T-helper 9 cell (primary cell): ENCODE measurements at places on chromosomes 1 and 21.

GRCh38 chr1:97925151-97925550 is 4.3 kb upstream of the DPYD start:
- DNase-seq = no peak

GRCh38 chr1:212034516-212035122 is 738 bp downstream of the INTS7 start:
- DNase-seq = no peak

DNA sequence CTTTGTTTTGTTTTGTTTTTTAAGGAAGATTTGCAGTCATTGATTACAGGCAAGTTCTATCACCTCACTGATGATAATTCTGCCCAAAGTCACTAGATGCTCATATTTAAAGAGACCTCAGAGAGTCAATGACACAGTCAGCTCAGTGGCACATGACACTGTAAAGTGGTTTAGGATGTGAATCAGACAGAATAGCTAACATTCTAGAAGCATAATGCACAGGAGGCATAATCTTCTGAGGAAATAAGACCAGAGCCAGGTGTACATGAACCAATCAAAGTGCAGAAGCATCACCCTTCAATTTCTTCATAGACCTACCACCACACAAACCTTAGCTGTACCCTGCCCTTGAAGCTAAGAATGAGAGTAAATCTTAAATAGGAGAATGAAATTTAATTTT is 268.5 kb downstream of the BRINP2 start:
- DNase-seq = no peak

- DNase-seq = no peak
These were observed 31.1 kb upstream of the DISP3 start for GRCh38 chr1:11447903-11448302.

GRCh38 chr21:29441651-29442050 is 142.9 kb downstream of the BACH1 start:
- no peak for DNase-seq

DNA sequence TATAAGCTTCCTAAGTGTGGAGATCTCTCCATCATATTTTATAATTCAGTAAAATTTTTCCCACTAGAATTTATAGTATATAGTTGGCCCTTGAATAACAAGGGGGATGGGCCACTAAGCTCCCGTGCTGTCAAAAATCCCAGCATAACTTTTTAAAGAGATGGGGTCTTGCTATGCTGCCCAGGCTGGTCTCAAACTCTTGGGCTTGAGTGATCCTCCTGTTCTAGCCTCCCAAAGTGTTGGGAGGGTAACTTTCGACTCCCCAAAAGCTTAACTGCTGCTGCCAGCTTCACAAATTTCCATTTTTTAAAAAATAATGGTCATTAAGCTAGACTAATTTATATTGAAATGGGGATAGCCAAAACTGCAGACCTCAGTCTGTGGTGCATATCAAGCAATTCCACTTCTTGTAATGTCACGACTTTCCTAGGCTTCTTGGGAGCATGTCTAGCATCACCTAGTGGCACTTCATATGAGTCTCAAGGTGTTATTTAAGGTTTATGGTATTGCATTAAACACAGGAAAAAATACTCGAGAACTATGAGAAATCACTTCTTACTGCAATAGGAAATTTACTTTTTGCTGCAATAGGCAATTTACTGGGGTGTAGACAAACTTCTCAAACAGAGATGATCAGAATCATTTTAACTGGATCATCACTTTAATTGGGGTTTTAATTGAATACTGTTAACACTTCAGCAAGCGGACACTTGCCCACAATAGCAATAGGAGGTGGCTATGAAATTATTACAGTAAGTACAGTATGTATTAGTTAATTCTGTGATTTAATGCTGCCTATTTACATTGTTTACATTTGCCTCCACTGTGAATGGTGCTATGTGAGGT is 19.3 kb upstream of the ACTA1 start:
- DNase-seq = no peak

DNA sequence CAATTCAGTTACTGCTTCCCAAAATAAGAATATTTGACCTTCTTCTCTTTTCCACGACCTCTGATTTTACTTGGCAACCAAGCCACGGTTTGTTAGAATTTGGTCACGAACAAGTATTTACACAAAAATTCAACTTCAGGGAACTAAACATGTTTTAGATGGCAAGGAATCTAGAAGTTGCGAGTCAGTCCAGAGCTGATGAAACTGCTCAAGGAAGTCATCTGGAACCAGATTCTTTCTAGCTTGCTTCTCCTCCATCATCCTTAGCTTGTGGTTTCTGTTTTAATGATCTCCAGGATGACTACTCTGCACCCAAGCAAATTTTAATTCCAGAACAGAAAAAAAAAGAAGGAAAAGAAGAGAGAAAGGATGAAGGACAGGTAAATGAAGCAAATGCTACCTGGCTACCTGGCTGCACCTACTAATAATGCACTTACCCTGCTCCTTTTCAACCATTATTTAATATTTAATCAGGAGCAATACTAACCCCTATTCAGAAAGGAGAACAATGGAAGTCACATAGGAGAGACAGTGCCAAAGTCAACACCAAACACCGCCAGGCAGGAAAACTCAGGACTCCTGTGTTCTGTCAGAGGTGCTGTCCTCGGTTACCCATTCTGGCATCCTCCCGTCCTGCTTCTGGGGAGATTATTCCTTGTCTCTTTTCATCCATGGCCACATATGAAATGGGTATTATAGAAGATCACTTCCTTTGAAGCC is 54.2 kb upstream of the RGS7 start:
- DNase-seq = no peak

DNA sequence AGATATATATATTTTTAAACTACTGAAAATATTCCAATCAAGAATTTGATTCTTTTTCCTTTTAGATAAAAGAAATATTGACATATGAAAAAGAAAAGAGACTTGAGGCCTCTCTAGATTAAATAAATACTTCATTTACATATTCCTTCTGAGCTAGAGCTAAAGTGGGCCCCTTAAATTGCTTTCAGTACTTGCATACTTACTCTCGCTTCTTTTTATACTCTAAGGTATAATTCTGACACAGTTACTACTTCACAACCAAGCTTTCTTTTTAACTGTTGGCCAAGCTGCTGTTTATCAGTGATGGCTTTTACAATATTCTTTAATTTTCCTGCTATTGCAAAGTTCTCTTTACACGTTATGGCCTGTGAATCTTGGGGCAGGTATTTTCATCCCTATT is 24.6 kb downstream of the EXTL2 start:
- DNase-seq = no peak

- no peak for DNase-seq
These were observed 144.6 kb upstream of the HMGB4 start for GRCh38 chr1:33719326-33719725.

DNA sequence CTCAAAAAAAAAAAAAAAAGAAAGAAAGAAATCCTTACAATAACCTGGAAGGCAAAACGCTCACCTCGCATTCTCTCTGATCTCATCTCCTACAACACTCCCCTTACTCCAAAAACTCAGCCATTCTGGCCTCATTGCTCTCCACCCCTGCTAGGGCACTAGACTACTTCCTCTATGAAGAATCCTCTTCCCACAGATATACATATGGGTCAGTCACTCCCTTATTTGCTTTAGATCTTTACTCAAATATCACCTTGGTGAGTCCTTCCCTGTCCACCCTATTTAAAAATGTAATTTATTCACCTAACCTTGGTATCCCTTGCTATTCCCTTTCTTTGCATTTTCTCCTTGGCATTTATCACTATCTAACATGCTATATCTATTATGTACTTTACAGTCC is 24.6 kb upstream of the KIF1B start:
- DNase-seq = no peak

- DNase-seq = no peak
These were observed 276.4 kb downstream of the HHAT start for GRCh38 chr1:210605099-210605498.

DNA sequence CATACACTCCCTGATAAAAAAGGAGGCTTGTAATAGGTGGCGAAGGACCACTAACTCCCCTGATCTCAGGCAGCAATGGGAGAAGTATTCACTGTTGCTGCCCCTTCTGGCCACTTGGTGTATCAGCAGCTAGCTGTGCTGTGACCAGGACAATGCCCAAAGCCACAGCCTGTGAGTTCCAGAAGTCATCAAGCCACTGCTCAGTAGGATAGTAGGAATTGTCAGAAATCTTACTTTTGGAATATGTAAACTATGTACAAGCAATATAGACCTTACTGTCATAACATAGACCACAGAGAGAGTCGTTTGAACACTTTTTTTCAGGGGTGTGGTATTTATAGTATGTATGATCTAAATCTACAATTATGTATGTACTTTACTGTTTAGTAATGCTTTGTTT is 248.3 kb upstream of the CAMK1G start:
- DNase-seq = no peak

- no peak for DNase-seq
These were observed 90.3 kb downstream of the TAS1R2 start for GRCh38 chr1:18769140-18769539.

GRCh38 chr1:192263436-192263835 is 53.4 kb upstream of the RGS21 start:
- no peak for DNase-seq

DNA sequence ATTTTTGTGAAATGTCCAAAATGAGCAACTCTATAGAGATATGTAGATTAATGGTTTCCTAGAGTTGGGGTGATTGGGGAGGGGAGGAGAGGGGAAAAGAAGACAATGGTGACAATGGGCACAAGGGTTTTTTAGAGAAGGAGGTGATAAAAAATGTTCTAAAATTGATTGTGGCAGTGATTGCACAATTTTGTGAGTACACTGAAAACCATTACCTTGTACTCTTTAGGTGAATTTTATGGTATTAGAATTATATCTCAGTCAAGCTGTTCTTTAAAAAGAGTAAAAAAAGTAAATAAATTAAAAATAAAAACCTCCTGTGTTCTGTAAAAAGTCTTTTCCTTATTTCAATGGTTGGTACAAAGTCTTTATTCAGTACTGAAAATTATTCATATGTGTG is 330.2 kb downstream of the PTBP2 start:
- DNase-seq = no peak

- no peak for DNase-seq
These were observed 4.6 kb downstream of the ALX3 start for GRCh38 chr1:110065841-110066240.

GRCh38 chr21:41358193-41359166 is 3.3 kb upstream of the MX2 start:
- no peak for DNase-seq

DNA sequence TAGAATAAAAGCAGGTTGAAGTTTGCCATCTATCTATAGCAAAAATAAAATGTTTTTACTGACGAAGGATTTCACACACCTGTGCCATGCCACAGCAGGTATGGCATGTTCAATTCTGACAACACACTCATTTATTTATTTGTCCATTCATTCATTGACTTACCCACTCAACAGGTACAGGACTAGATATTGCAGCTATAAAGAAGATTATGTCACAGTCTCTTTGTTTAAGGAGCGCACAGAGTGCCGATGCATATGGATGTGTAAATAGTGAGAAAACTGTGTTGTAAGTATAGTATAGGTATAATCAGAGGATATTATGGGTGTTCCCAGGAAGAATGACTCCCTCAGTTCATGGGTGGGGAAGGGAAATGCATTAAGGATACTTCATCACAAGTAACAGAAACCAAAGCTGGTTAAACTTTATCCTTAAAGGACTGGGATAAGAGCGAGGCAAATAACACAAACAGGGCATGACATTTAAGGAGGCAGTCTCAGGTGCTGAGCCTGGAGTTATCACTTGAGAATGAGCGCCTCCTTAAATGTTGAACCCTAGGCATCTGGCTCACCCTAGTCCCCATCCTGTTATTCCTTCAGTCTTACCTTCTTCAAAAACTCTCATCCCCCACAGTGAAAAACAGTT is 7.9 kb upstream of the ZRANB2 start:
- DNase-seq = no peak

GRCh38 chr1:231045286-231045685 is 5.2 kb upstream of the FAM89A start:
- DNase-seq = no peak
